ENCODE measurements at places on chromosomes 16 and 17. TPM values are rescaled to one million over a fixed set of nuclear protein-coding genes. Genes with fewer than 3 reads are reported as not detected.

DNA sequence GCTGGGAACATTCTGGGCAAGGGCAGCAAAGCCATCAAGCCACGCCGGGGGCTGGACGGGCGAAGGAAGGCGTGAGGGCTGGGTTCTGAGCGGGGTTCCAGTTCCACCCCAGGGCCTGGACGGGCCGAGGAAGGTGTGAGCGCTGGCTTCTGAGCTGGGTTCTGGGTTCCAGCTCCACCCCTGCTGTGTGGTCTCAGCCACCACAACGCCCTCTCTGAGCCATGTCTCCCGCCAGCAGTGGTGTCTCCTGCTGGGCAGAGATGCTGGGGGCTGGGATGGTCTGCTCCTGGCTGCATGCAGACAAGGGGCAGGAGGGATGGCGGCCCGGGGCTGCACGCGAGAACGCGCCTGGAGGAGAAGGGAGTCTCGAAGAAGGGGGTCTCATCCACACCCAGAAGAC, 3.9 kb upstream of the CPNE7 start:
- H3K27ac ChIP-seq = no peak overlapping the region
- peaks cover 8% of the 10 kb centered on the region for H3K27me3 ChIP-seq
- no peaks in the 10 kb centered on the region for H3K36me3 ChIP-seq
- no peaks in the 10 kb centered on the region for H3K4me1 ChIP-seq
- DNase-seq = no peak
- H3K4me3 ChIP-seq = no peak overlapping the region

GRCh38 chr17:72931163-72931562, 161.3 kb downstream of the SLC39A11 start:
- no peak overlapping the region for H3K27ac ChIP-seq
- H3K4me3 ChIP-seq = no peak overlapping the region
- DNase-seq = peak; percentile 13
- peaks cover 20% of the 10 kb centered on the region for H3K4me1 ChIP-seq
- no peaks in the 10 kb centered on the region for H3K36me3 ChIP-seq
- H3K27me3 ChIP-seq = no peaks in the 10 kb centered on the region

- H3K27me3 ChIP-seq = no peaks in the 10 kb centered on the region
- H3K27ac ChIP-seq = no peak overlapping the region
- no peaks in the 10 kb centered on the region for H3K36me3 ChIP-seq
- H3K4me1 ChIP-seq = no peaks in the 10 kb centered on the region
These were observed 132.3 kb upstream of the RPL38 start for GRCh38 chr17:74070998-74071679.

GRCh38 chr16:89693931-89694783, 7.3 kb downstream of the SPATA2L start:
- H3K4me1 ChIP-seq = peaks cover 10% of the 10 kb centered on the region
- no peak overlapping the region for H3K27ac ChIP-seq
- DNase-seq = no peak
- H3K4me3 ChIP-seq = no peak overlapping the region
- peaks cover 4% of the 10 kb centered on the region for H3K36me3 ChIP-seq

- H3K4me1 ChIP-seq = no peaks in the 10 kb centered on the region
- H3K36me3 ChIP-seq = no peaks in the 10 kb centered on the region
- DNase-seq = no peak
- no peaks in the 10 kb centered on the region for H3K27me3 ChIP-seq
These were observed 545.7 kb downstream of the NPIPA7 start for GRCh38 chr16:16924613-16925012.

GRCh38 chr16:77468831-77469230, 34.0 kb upstream of the ADAMTS18 start:
- no peak for DNase-seq
- no peak overlapping the region for H3K27ac ChIP-seq
- no peaks in the 10 kb centered on the region for H3K4me1 ChIP-seq
- H3K4me3 ChIP-seq = no peak overlapping the region
- H3K27me3 ChIP-seq = peaks cover 17% of the 10 kb centered on the region

DNA sequence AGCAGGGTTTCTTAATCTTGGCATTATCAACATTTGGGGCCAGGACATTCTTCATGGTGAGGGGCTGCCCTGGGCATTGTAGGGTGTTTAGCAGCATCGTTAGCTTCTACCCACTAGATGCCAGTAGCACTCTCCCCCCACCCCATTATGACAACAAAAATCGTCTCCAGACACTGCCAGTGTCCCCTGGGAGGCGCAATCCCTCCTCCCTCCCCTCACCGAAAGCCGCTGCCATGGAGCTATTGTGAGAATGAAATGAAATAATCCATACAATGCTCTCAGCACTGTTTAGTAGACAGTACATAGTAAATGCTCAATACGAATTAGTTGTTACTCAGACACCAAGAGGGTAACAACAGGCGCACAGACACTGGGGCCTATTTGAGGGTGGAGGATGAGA, 502.9 kb downstream of the NPIPA7 start:
- no peaks in the 10 kb centered on the region for H3K4me1 ChIP-seq
- no peaks in the 10 kb centered on the region for H3K36me3 ChIP-seq
- no peak overlapping the region for H3K27ac ChIP-seq
- DNase-seq = no peak
- H3K4me3 ChIP-seq = no peak overlapping the region

DNA sequence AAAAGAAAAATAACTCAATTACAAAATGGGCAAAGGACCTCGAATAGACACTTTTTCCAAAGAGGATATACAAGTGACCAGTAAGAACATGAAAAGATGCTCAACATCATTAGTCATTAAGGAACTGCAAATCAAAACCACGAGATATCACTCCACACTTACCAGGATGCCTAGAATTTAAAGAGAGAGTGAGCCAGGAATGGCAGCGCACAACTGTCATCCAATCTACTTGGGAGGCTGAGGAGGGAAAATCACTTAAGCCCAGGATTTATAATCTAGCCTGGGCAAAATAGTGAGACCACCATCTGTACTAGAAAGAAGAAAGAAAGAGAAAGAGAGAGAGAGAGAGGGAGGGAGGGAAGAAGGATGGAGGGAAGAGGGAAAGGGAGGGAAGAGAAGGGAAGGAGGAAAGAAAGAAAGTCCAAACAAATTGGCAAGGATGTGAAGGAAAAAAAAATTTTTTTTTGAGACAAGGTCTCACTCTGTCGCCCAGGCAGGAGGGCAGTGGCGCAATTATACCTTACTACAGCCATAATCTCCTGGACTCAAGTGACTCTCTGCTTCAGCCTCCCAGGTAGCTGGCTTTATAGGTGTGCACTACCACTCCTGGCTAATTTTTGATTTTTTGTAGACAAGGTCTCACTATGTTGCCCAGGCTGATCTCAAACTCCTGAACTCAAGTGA, 22.6 kb downstream of the TBX2 start:
- H3K27ac ChIP-seq = no peak overlapping the region
- no peak overlapping the region for H3K4me3 ChIP-seq
- peaks cover 60% of the 10 kb centered on the region for H3K27me3 ChIP-seq
- H3K36me3 ChIP-seq = no peaks in the 10 kb centered on the region
- H3K4me1 ChIP-seq = no peaks in the 10 kb centered on the region
- DNase-seq = no peak

- H3K4me1 ChIP-seq = peaks cover 22% of the 10 kb centered on the region
- H3K4me3 ChIP-seq = peak overlapping the region; percentile 49
These were observed 27.2 kb downstream of the ABCC3 start for GRCh38 chr17:50661795-50662391.

- DNase-seq = no peak
- H3K4me1 ChIP-seq = no peaks in the 10 kb centered on the region
- H3K36me3 ChIP-seq = no peaks in the 10 kb centered on the region
- H3K27ac ChIP-seq = no peak overlapping the region
These were observed 585.5 kb upstream of the SOX9 start for GRCh38 chr17:71535321-71535720.

DNA sequence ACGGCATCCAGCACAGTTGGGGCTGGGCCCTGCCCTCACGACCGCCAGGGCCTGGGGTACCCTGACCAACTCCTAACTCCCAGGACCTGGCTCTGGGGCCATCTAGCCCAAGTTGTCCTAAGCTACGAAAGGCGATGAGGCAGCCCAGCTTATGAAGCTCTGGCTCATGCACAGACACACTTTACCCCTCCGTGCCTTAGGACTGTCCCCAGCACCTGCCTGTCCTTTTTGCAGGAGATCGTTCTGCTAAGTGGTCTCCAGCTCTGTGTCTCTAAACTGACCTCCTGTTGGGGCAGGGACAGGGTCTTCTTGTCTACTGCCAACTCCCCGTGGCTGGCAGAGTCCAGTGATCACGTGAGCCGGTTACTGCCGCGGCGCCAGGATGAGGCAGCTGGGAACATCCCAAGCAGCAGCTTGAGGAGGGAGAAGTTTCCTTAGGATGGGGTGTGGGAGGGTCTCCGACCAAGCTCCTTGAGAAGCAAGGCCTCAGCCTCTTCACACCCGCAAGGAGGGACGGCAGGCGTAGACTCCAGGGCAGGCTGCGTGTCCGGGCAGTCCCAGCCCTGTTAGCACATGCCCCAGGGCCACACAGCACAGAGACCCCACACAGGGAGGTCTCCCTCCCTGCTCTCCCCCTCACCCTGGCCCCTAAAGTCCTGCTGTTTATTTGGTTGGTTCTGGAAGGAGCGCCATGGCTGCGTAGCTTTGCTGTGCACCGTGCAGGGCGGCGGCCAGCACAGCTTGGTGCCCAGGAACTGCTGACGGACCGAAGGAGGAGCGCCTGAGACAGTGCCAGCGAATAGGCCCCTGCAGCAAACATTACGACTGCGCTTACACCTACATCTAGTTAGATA, 16.4 kb upstream of the METRNL start:
- no peak overlapping the region for H3K4me3 ChIP-seq
- H3K27ac ChIP-seq = no peak overlapping the region
- DNase-seq = peak; percentile 0
- no peaks in the 10 kb centered on the region for H3K27me3 ChIP-seq
- H3K36me3 ChIP-seq = no peaks in the 10 kb centered on the region

DNA sequence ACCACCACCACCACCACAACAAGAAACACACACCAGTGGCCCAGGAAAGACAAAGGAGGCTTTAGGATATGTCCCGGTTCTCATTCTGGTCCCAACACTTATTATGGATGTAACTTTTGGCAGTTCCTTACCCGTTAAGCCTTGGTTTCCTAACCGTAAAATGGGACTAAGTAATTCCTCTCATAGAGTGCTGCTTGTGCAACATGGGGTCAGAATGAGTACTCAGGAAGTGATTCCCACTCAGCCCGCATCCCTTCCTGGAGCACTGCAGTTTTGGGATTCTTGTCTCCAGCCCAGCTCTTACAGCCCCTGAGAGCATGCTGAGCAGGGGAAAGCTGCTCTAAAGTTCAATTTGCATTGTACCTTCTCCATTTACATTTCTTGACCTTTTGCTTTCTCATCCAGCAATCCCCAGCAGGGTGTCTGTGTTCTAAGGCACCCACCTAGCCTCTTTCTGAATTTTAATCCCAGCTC, 262.6 kb downstream of the PRKCA start:
- peaks cover 10% of the 10 kb centered on the region for H3K36me3 ChIP-seq
- H3K27me3 ChIP-seq = no peaks in the 10 kb centered on the region
- DNase-seq = no peak
- peaks cover 39% of the 10 kb centered on the region for H3K4me1 ChIP-seq
- H3K4me3 ChIP-seq = no peak overlapping the region

DNA sequence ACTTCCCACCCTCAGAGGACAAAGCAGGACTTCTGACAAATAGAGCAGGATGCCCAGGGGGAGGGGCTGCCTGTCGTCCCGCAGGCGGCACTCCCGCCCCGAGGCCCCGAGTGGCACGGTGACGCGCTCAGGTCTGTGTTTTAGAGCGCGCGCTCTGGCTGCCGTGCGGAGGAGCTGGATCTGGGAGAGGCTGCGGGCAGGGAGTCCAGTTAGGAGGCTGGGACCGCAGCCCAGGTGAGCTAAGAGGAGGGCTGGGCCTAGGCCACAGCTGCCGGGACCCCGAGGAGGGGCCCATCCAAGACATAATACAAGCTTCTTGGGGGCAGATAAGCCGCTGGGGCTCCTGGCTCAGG, 6.4 kb downstream of the DOC2A start:
- no peaks in the 10 kb centered on the region for H3K27me3 ChIP-seq
- peaks cover 13% of the 10 kb centered on the region for H3K4me1 ChIP-seq
- H3K27ac ChIP-seq = no peak overlapping the region
- DNase-seq = no peak
- H3K36me3 ChIP-seq = peaks cover 1% of the 10 kb centered on the region
- no peak overlapping the region for H3K4me3 ChIP-seq

- no peaks in the 10 kb centered on the region for H3K27me3 ChIP-seq
- no peak overlapping the region for H3K27ac ChIP-seq
- DNase-seq = no peak
- H3K4me3 ChIP-seq = no peak overlapping the region
- H3K36me3 ChIP-seq = no peaks in the 10 kb centered on the region
These were observed 93.9 kb upstream of the CDH8 start for GRCh38 chr16:62130101-62130500.

DNA sequence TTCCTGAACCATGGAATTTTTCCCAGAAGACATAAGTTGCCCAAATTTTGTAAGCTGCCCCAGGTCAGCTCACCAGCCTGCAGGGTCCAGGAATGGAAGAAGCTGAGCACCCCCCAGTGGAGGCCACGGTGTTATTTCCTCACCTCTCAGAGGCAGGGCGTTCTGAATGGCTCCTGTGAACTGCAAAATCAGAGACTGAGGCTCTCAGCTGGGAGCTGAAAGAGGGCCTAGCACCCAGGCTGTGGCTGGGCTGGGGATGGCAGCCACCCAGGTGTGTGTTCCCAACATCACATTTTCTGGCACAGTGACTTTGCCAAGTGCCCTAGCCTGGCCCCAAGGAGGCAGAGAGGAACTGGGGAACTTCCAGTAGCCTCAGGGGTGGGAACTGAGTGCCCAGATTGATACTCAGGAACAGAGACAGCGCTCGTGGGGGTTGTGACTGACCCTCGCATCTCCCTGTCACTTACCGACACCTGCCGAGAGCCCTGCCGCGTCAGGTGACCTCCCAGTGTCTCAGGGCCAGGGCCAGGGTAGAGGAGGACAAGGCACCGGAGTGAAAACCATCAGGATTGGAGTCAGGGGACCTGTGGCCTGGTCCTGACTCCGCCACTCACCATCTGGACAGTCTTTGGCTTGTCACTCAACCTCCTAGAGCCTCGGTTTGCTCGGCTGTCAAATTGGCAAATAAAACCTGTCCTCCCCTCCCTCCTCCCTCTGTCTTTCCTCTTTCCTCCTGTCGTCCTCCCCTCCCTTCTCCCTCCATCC, 11.3 kb downstream of the CACNG4 start:
- H3K4me3 ChIP-seq = no peak overlapping the region
- peaks cover 5% of the 10 kb centered on the region for H3K4me1 ChIP-seq

The NPW gene
- total RNA-seq = 1.9 TPM

The CCL13 gene
- not detected for total RNA-seq

The CES5A gene
- total RNA-seq = not detected

The KCTD2 gene
- total RNA-seq = 24.1 TPM

The OR4D1 gene
- 0.34 TPM for total RNA-seq

All from activated T-cell treated with anti-CD3 and anti-CD28 coated beads, Interleukin-2, amount 50 U/mL, for 72 hours (primary cell).